ENCODE measurements at places on chromosomes 6 and 20. TPM values are rescaled to one million over a fixed set of nuclear protein-coding genes. Genes with fewer than 3 reads are reported as not detected.

MEI4 gene
- 0.84 TPM for total RNA-seq

DNA sequence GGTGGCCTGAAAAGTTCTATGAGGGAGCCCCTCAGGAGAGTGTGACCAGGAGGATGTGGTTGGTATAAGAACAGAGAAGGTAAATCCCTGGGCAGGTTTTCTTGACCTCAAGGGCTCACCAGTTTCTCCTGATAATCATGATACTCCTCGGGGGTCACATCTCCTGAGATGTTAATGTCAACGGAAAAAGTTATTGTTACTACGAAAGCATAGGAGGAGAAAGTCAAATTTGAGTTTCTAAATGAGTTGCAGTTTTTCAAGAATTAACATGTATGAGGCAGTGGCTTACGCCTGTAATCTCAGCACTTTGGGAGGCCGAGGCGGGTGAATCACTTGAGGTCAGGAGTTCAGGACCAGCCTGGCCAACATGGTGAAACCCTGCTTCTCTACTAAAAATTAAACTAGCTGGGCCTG lies 23.4 kb downstream of the MGME1 start:
- peaks cover 35% of the 10 kb centered on the region for H3K36me3 ChIP-seq
- H3K4me3 ChIP-seq, result no peak overlapping the region
- H3K4me1 ChIP-seq, result peaks cover 3% of the 10 kb centered on the region

KHDC1L gene
- not detected for total RNA-seq

ADGB gene
- total RNA-seq, result 1.3 TPM

GRCh38 chr20:33411242-33411641 lies 9.9 kb upstream of the CDK5RAP1 start:
- DNase-seq, result no peak
- H3K27me3 ChIP-seq, result no peaks in the 10 kb centered on the region
- no peak overlapping the region for H3K27ac ChIP-seq
- no peak overlapping the region for H3K4me3 ChIP-seq
- H3K36me3 ChIP-seq, result no peaks in the 10 kb centered on the region
- no peaks in the 10 kb centered on the region for H3K4me1 ChIP-seq

DNA sequence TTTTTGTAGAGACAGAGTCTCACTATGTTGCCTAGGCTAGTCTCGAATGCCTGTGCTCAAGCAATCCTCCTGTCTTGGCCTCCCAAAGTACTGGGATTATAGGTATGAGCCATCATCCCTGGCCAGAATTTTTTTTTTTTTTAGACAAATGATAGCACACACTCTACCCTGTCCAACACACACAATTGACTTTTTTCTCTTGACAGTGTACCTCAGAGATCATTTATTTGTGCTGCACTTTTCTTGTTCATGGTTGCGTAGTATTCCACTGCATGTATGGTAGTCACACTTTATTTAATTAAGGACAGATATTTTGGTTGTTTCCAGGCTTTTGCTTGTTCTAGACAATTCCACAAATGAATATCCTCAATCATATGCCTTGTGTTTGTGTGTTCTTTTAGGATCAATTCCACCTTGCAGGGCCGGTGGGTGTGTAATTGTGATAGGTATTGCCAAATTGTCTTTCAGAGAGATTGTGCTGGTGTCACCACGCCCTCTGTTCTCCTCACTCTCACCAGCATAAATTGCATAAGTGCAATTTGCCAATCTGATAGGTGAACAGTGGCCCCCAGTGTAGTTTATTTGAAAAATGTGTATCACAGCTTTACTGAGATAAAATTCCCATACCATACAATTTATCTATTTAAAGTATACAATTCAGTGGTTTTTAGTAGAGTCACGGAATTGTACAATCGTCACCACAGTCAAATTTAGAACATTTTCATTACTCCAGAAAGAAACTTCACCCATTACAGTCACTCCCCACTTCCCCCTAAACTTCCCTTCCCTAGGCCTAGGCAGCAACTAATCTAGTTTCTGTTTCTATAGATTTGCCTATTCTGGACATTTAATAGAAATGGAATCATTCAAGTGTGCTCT lies 20.1 kb downstream of the SRC start:
- DNase-seq, result no peak
- H3K27ac ChIP-seq, result no peak overlapping the region
- H3K4me1 ChIP-seq, result no peaks in the 10 kb centered on the region
- H3K36me3 ChIP-seq, result peaks cover 56% of the 10 kb centered on the region
- H3K4me3 ChIP-seq, result no peak overlapping the region
- no peaks in the 10 kb centered on the region for H3K27me3 ChIP-seq

- no peaks in the 10 kb centered on the region for H3K4me1 ChIP-seq
- H3K36me3 ChIP-seq, result no peaks in the 10 kb centered on the region
- DNase-seq, result no peak
Measured at GRCh38 chr6:166237617-166238016, 70.0 kb upstream of the TBXT start.

DNA sequence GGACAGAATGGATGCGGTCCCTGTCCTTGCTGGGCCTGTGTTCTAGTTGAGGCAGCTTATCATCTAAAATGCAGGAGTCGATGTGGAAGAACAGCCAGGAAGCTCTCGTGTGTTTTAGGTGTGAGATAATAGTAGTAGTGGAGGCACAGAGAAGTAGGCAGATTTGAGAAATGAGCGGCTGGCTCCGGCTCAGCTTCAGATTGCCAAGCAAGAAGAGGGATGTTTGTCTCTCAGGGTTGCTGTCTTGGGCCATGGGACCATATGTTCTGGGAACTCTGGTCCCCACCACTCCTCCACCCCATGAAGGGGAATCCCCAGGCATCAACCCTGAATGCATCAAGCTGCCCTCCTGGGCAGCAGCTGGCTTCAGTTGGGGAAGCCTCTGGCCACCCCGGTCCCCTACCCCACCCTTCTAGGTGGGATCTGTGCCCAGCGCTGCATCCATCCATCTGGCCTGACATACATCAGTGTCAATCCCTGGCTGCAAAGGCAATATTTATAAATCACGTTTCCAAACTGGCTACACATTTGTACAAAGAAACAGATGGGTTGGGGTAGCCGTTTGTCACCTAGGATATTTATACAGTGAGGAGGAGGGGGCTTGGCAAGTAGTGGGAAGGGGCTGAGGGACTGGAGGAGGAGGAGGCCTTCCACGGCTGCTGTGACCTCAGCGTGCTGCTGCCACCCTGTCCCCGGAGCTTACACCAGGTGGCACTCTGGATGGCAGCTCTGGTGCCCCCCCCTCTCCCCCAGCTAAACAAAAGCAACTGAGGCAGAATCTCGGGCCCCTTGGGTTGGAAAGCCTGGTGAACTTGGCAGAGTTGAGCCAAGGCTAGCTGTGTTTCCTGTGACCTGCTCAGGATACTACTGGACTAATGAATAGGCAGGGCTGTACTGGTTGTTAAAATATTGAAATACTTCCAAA lies 64.4 kb downstream of the CD40 start:
- H3K27me3 ChIP-seq, result no peaks in the 10 kb centered on the region
- no peak overlapping the region for H3K4me3 ChIP-seq
- DNase-seq, result no peak
- no peaks in the 10 kb centered on the region for H3K4me1 ChIP-seq
- no peak overlapping the region for H3K27ac ChIP-seq

GRCh38 chr20:55472704-55473103 lies 532.6 kb downstream of the CBLN4 start:
- no peaks in the 10 kb centered on the region for H3K36me3 ChIP-seq
- no peak for DNase-seq
- no peak overlapping the region for H3K27ac ChIP-seq
- no peaks in the 10 kb centered on the region for H3K4me1 ChIP-seq
- H3K27me3 ChIP-seq, result no peaks in the 10 kb centered on the region

DNA sequence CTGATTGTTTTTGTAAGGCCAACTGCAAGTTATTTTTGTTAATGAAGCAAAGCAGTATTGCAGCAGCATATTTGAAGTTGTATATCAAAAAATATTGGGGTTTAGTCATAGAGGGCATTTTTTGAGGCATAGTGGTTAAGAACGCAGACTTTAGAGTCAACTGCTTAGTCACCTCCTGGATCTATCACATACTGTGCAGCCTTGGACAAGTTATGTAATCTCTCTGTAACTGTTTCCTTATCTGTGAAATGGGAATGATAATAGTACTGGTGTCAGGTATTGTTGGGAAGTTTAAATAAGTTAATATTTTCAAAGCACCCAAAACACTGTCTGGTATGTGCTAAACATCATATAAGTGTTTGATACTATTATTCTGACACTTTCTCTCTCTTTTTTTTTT lies 27.2 kb upstream of the EFHC1 start:
- no peak overlapping the region for H3K4me3 ChIP-seq
- H3K36me3 ChIP-seq, result no peaks in the 10 kb centered on the region
- H3K27me3 ChIP-seq, result no peaks in the 10 kb centered on the region
- no peaks in the 10 kb centered on the region for H3K4me1 ChIP-seq

DNA sequence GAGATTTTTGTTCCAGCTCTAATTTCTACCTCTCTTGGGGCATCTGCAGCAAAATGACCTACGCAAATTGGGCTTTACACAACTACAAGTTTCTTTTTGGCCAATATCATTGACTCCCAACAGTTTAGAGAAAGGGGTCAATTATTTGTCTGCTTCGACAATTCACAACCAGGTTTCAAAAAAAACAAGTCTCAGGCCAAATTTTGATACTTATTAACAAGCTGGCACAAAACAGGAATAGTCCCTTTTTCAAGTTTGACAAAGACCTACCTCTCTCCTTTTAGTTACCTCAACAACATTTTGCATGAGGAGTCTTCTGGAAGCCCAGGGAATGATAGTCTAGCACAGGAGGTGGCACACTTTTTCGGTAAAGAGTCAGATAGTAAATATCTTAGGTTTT lies 97.9 kb upstream of the TSHZ2 start:
- no peaks in the 10 kb centered on the region for H3K27me3 ChIP-seq
- no peaks in the 10 kb centered on the region for H3K4me1 ChIP-seq

RPS6KA2 gene
- 15.9 TPM for total RNA-seq
